ENCODE measurements at places on chromosomes 12 and 14.

DNA sequence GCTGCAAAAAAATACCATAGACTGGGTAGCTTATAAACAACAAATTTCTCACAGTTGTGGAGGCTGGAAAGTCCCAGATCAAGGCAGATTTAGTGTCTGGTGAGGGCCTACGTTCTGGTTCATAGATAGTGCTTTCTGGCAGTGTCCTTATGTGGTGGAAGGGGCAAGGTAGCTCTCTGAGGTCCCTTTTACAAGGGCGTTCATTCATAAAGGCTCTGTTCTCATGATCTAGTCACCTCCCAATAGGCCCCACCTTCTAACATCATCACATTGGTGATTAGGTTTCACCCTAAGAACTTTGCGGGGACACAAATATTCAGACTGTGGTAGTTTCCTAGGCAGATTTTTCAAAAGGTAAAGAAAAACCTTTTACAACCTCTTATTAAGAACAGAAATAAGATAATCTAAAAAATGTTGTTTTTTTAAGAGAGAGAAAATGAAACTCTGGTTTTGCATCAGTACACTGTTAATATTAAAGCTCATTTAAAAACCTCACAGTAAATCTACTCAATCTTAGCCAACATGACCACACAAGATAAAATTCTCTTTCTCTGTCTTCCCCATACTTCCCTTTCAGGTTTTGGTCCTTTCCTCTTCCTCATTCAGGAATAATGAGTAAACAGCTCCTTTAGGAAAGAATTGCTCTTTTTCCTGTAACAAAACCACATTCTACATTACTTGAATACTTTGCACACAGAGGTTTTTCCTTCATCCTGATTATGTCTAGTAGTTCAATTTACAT lies 117.5 kb downstream of the UNC79 start:
- DNase-seq = no peak

GRCh38 chr14:81765651-81766275 lies 232.1 kb upstream of the SEL1L start:
- no peak for DNase-seq

DNA sequence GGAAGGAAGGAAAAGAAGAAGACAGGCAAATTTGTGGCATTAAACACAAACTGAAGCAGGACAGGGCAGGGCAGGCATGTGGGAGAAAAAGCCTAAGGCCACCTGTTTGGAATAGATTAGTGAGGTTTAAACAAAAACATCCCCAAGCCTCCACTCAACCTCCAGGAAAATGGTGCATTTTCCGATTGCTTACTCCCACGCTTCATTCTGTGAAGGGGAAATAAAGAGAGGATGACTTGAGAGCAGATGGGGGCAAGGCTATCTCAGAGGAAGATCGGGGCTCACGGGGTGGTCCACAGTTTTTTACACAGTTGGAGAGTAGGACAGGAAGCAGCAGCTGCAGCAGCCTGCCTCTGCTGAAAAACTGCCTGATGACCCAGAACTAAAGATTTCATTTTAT lies 250.9 kb downstream of the DUSP6 start:
- no peak for DNase-seq

DNA sequence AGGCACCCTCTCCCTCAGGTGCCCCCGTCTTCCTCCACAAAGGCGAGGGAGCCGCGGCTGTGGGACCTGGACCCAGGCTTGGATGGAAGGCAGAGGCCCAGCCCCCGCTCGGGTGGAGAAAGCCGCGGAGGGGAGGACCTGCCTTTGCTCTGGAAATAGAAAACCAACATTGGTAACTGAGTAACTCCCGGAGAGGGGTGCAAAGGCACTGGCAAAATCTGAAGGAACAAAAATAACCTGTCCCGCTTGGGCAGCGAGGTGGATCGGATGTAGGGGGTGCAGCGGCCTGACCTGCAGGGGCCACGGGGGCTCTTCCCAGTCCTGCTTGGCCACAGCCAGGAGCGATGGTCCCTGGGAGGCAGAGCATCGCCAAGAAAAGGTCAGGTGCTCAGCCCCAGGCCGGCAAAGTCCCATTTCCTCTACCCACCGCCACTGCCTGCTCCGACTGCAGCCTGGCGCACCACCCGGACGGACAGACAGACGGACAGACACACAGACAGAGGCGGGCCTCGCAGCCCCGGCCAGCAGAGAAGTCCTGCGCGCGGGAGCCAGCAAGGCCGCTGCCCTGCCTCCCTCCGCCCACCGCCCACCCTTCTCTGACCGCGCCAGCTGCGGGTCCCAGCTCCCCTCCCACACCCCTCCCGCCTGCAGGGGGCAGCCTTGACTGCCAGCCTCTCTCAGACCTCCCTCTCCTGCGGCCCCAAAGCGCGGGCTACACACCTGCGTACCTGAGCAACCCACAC lies 21.4 kb upstream of the TMEM106C start:
- DNase-seq = no peak

DNA sequence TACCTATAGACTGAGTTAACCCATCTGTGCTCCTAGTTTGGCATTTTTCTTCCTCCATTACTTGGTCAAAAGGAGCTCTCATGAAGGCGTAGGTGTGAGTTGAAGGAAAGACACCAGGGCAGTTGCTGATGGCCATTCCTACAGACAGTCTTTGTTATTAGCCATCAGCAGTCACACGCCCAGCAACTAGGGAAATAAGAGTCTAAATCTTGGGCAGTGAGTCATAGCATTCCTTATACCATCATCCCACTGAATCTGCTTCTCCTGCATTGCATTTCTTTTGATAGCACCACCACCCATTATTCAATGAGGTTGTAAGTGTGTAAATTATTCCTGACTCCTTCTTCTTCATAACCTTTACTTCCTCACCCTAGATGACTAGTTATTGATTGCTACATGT lies 150.9 kb upstream of the IGF1 start:
- DNase-seq = no peak

DNA sequence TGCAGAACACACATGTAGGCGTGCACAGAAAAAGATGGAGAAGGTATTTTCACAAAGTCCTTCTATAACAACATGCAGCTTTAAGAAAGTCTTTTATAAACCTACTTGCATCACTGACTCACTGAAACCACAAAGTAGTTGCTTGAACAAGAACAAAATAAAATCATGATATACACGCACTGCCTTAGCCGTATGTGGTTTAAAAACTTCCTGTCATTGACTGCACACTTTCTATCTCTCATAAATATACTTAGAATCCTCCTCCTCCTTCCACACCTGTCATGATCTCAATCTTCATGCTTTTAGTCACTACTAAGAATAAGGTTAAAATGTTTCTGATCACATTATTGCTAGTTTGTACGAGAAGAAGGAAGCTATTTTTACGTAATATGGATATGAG lies 31.8 kb upstream of the RAD51AP1 start:
- no peak for DNase-seq

DNA sequence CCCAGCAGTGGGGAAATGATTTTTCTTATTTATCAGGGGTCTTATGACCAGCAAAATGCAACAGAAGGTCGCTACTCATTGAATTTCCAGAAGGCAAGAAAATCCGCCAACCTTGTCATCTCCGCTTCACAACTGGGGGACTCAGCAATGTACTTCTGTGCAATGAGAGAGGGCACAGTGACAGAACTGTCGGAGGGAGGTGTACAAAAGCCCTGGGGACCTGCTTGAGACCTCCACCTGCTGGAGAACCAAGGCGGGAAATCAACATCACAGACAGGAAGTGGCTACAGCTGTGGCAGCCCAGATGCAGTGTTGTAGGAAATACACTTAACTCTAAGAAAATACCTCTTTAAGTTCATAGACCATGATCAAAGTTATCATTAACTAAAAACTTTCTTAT lies 250.9 kb upstream of the OR4E1 start:
- DNase-seq = no peak

DNA sequence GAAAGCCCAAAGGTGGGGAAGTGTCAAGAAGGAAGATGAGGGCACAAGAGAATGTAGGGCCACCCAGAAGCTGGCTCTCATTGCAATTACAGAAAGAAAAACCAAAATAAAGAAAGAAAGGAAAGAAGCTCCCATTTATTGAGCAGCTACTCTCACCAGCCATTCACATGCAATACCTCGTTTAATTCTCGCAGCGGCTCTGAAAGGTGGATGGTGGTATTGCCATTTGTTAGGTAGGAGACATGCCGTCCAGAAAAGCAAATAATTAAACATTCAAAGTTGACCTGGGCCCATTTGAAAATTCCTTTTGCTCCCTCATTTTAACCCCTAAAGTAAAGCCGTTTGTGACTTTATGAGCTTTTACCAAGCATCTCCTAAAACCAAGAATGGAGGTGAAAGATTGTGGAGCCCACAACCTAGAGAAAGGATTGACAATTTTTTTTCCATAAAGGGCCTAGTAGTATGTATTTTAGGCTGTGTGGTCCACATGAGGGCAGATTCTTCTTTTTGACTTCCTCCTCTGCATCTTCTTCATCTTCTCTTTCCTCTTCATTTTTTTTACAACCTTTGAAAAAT lies 5.3 kb downstream of the SERPINA3 start:
- no peak for DNase-seq

GRCh38 chr12:45587012-45587411 lies 142.5 kb upstream of the ARID2 start:
- peak; percentile 37 for DNase-seq

- DNase-seq = no peak
Observed at GRCh38 chr12:108571609-108572165, 9.3 kb downstream of the ISCU start.

GRCh38 chr12:51389302-51389999 lies 1.8 kb downstream of the GALNT6 start:
- peak; percentile 87 for DNase-seq

Data from inflammatory macrophage (primary cell).